Ovary (tissue), 10 donors: ENCODE measurements at places on chromosomes 6 and 20.

GRCh38 chr20:23437126-23437899 lies 2.2 kb upstream of the CSTL1 start:
- no peak for DNase-seq

DNA sequence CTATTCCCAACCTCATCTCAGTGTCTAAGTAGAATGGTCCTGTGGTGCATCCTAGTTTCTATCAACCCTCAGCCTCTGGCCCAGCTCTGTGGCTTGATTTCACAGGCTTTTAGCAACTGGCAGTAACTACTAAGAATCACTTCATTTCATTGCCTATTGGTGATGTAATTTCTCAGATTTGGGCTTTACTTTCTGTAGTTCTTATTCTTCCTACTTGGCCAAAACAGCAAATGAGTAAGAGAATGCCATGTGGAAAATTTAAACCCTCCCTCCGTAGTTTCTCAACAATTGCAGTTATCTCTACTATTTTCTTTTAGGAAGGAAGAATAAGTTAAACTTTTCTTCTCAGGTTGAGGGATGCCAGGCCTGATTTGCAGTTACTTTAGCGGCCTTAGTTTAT lies 387.3 kb downstream of the CDKAL1 start:
- no peak for DNase-seq

- no peak for DNase-seq
These were observed 264.3 kb downstream of the PTPRK start for GRCh38 chr6:128256095-128256494.

DNA sequence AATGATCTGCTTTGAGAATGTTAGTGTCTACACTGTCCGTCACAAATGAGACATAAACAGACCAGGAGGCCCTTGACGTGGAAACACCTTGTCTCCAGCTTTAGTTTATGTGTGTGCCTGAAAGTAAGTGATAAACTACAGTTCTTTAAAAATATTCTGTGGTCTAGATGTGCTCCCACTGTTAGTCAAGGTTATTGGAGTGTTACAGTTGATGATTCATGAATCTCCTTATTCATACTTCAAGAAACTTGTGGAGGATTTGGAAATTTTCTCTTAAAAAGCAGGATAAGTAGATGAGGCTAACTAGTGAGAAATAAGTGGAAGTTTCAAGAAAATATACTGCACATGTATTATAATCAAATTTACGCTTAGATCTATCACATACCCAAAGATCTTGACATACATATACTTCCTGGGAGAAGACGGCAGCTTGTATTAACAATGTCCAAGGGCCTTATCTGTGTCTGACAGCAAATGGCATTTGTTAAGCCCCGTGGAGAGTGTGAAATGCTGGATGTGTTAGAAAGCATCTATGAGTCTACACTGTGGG lies 90.5 kb upstream of the MBOAT1 start:
- no peak for DNase-seq

DNA sequence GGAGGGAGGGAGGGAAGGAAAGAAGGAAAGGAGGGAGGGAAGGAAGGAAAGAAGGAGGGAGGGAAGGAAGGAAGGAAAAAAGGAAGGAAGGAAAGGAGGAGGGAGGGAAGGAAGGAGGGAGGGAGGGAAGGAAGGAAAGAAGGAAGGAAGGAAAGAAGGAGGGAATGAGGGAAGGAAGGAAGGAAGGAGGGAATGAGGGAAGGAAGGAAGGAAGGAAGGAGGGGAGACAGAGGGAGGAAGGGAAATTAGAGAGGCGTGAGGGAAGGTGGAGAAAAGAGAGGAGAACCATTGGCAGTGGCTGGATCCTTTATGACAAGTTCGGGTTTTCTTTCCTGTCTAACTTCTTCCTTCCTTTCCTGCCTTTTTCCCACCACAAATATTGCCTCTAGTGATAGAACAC lies 22.3 kb upstream of the SUPT3H start:
- DNase-seq: no peak

GRCh38 chr6:159682295-159682694 lies 10.7 kb downstream of the SOD2 start:
- no peak for DNase-seq

DNA sequence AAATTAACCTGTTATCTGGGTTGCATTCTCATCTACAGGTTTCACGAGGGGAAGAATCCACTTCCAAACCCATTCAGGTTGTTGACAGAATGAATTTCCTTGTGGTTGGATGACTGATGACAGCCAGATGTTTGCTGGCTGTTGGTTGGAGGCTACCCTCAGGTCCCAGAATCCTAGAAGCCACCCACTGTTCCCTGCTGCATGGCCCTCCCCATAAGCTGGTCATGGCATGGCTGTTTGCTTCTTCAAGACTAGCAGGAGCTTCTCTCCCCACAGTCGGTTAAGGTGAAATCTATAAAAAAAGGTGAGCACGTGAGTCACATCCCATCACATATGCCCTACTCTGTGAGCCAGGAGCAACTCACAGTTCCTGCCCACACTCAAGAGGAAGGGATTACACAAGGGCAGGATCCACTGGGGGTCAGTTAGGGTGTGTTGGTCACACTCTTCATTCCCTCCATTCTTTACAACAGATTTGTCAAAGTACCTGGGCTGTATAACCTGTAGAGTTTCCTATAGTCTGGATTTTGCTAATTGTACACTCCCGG lies 19.5 kb upstream of the RPS10 start:
- DNase-seq: no peak
